ENCODE measurements at places on chromosomes 7 and 10.

GRCh38 chr7:18607025-18607424 lies 111.5 kb downstream of the HDAC9 start:
- DNase-seq: no peak

GRCh38 chr10:10528563-10528910 lies 489.1 kb upstream of the CELF2 start:
- no peak for DNase-seq

GRCh38 chr7:39154815-39155214 lies 177.1 kb downstream of the POU6F2 start:
- no peak for DNase-seq

DNA sequence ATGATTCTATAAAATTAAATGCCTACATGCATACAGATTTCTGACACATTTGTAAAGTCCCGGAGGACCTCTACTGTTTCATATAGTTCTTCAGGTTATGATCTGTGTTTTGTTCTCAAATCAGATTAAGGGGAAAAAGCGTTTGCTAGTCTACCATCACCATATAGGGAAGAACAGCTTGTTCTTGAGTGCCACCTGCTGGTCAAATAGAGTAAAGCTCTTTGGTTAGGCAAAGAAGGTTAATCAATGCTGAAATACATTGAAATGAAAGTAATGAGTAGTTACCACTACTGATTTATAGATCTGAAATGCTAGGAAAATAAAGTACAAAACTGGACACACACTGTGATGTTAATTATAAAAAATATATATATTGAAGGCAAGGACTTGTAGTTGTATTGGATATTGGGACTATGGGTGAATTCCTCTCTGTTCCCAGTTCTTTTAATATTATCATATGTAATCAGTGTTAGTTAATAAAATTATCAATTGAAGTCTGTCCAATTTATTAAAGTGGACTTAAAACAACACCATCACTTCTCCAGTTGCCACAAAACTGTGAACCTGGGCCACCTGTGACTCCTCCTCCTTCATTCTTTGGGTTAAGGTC lies 72.6 kb upstream of the PDLIM1 start:
- no peak for DNase-seq

DNA sequence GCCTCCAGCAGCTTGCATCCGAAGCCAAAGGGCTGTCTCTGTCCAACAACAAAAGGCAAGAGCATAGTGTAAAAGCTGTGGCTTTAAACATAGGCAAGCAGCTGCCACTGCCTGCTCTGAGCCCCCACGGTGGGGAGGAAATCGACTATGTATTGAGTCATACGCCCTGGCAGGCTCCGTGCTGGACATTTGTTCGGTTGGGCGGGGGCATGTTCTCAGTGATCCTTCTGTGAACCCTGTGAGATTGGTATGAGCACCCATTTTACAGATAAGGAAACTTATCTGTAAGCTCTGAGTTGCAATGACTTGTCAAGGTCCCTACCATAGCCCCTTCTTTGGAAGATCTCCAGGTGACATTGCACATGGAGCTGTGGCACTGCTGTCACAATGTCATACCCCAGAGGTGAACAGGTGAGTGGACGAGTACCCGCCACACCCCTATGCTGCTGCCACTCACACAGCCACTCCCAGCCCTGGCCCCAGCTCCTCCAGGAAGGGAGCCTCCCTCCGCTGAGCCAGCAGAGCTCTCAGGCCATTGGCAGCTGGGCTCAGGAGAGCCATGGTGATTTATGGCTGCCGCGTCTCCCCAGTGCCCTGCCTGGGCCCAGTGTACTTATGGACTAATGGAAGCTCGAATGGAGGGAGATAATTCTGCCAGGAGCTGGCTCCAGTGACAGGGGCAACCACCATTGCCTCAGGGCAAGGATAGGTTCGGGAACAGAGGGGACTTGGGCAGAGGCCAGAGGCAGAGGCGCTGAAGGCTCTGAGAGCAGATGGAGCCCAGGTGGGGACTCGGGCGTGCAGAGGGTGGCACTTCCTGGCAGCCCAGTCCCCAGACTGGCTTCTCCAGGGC lies 43.7 kb downstream of the UNC5B start:
- no peak for DNase-seq
